ENCODE measurements at places on chromosomes 3 and 15. TPM values are rescaled to one million over a fixed set of nuclear protein-coding genes. Genes with fewer than 3 reads are reported as not detected.

DNA sequence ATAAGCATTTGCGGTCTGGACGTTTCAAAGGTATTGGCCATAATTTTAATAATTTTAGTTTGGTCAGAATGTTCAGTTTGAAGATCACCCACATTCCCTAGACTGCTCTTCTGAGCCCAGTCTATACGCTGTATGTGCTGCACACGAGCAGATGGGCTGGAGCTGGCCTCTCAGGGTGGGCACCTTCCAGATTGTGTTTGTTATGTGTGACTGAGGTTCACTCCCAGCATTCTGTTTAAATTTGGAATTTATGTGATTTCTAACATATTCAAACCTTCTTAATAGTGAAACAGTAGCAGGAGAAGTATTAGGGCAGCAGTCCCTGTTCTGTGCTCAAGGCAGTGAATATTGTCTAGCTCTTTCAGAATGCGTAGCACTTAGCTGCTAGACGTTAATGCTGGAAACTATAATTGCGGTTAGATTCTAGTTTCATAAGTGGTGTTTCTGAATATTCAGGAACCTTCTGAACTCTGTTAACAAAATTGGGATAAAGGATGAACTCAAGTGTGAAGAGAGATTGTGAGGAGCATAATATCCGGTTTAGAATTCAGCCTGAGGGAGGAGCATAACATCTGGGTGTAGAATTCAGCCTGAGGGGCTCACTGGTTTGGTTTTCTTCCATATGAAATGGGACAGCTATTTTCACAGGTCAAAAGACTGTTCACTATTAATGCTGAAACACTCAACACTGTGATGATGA lies 68.6 kb upstream of the RPL35A start:
- DNase-seq, result no peak

DNA sequence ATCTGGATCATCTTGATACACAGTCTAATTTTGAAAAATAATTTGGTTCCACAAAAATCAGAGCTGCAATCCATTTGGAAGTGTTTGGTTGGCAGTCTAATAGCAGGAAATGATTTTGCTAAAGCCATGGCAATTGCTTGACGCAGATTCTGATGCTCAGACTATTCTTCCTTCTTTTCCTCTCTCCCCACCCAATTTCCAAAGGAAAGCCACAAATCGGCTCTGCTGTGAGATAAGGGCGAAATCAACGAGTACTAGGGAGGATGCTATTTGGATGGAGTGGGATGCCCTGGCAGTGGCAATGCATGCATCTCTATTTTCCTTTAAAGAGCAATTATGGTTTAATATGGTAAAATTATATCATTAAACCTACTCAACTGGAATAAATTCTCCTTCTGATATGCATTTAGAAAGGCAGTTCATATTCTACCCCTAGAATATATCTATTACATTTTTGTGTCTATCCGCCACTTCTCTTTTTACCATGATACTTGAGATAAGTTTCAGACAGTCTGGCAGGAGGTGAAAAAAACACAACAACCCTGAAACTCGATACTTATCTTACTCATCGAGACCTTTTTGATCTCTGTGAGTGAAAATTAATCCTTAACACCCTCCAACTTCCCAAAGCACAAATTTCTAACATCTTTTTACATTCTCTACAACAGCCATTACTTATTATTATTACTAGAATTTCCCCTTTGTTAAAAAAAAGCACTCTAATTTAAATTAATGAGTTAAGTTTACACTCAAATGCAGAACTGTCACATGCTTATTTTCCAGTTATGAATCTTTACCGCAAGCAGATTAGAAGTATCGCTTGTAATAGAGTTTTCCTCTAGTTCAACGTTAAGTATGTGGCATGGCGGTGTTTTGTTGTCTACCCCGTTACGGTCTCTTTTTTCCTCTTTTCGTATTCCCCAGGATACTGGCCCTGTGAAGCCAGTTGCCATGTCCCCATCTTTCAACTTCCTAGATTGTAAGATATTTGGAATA lies 433.3 kb downstream of the FOXP1 start:
- no peak for DNase-seq

DNA sequence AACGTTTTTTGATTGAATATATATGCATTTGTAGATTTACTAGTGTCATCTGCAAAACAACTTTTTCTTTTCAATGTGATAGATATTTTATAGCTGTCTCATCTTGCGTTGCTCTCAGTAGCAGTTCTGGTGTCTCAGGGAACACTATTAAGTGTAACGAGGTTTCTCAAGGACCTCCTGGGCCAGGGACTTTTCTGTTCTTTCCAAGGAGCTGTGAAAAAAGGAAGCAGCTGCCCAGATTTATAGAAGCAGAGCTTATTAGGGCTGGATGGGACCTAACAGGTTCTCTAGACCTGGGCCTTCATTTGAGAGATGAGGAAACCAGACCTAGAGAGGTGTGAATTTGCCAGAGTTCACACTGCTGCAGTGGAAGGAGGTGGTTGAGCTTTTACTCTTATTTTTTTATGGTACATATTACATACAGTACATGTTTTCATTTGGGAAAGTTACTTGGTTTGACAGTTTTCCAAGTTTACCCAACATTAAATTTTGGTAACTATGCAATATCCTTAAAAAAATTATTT lies 16.1 kb downstream of the MAP2K1 start:
- DNase-seq, result no peak

- DNase-seq, result no peak
Measured at GRCh38 chr15:64284042-64284441, 71.9 kb downstream of the CSNK1G1 start.

DNA sequence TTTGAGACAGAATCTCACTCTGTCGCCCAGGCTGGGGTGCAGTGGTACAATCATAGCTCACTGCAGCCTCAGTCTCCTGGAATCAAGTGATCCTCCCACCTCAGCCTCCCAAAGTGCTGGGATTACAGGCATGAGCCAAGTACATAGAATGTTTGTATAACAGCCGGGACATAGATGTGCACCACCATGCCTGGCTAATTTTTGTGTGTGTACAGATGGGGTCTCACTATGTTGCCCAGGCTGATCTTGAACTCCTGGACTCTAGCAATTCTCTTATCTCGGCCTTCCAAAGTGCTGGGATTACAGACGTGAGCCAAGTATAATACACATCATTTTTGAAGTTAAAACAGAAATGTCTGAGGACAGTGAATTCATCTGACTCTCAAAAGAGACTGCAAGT lies 93.5 kb downstream of the CORO2B start:
- no peak for DNase-seq

DNA sequence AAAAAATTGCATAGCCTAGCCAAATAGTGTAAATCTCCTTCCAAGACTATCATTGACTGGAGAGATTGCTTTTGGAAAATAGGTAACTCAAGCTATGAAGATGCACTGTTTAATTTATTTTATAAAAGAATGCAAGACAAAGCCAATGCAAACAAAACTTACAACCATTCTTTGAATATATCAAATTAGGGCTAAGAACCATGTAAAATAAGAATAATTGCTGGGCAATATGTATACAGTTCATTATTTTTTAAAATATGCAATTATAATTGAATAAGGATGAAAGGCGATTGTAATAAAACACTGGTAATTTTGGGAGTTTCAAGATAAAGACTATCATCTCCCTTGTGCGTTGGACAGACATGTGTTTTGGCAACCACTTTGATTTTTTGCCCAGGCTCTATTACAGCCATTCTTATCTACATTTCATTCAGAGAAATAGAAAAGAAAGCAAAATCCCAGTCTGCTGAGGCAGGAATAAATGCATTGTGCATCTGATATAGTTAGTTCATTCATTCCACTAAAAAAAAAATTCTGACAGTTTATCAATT lies 242.3 kb upstream of the ROBO1 start:
- no peak for DNase-seq

TOPAZ1 gene
- under 0.01 TPM for total RNA-seq

DNA sequence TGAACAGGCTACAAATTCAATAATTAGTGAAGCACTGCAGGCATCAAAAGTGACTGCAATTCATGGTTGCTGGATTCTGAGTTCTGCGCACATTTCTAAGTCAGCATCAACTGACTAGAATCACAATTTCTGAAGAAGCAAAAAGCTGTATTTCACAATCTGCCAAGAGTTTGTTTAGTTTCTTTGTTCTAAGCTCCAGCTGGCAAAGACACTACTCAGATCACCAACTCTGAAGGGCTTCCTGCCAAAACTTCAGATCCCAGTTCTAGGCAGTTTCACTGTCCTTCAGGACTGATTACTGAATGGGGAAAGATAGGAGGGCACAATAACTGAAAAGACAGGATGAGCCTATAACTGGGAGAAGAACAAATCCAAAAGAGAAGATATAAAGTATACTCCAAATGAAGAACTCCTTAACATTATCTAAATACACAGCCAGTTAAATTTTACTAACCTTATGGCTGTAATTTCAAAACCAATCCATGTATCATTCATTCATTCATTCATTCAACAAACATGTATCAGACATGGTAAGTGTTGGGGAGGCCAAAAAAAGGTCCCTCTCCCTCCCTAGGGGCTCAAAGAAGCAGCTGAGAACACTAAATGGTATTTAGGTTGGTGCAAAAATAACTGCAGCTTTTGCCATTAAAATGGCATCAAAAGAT lies 17.1 kb downstream of the TJP1 start:
- peak; percentile 26 for DNase-seq

GRCh38 chr3:162019817-162020216 lies 523.2 kb downstream of the OTOL1 start:
- no peak for DNase-seq

SPG11 gene
- total RNA-seq, result 73.0 TPM

DNA sequence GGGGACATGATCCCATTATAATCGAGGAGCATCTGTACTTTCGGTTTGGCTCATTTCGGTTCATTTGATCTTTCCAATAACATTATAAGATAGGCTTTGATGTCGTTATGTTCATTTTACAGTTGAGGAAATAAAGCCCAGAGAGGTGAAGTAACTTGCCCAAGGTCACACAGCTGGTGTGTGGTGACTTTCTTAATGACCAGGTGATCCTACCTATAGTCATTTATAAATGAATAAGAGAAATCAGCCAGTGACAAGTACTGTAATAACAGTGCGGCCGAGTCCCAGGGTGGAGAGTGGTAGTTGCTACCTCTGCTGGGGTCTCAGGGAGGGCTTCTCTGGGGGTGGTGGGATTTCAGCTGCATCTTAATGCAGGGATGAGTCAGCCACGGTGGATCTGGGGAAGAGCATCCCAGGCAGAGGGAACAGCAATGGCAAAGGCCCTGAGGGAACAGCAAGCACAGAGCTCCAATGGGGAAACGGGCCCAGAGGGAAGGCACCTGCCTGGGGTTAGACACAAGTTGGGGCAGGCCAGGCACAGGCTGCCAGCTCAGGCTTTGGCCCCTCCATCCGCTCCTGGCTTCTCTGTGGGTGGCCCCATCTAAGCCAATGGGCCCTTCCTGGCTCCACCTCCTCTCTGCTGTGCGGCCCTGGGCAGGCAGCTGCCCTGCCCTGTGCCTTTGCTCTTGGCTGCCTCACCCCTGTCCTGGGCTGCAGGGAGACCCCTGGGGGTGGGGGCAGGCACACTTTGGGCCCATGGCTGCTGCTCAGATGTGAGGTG lies 1.1 kb upstream of the FBLN2 start:
- DNase-seq, result no peak

APBA2 gene
- total RNA-seq, result 117 TPM

- DNase-seq, result peak; percentile 29
Measured at GRCh38 chr3:154121701-154122551, 736 bp downstream of the ARHGEF26 start.

SPSB4 gene
- total RNA-seq, result 4.1 TPM

NANOGP8 gene
- total RNA-seq, result not detected

GRCh38 chr3:130850044-130850797 lies 43.7 kb upstream of the ATP2C1 start:
- no peak for DNase-seq
